Keratinocyte (primary cell): ENCODE measurements at places on chromosomes 16 and 17.

DNA sequence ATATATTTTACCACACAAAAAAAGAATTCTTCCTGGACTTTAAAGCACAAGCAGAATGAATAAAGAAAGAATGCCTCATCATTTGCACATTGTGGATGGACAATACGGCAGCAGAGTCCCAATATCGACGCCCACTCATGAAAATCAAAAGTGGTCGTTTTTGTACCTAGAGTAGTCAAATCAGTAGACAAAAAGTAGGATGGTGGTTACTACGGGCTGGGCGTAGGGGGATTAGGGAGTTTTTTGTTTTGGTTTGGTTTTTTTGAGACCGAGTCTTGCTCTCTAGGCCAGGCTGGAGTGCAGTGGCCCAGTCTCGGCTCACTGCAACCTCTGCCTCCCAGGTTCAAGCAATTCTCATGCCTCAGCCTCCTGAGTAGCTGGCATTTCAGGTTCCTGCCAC lies 8.6 kb upstream of the CENPV start:
- no peak for DNase-seq

GRCh38 chr16:87062569-87063442 lies 254.4 kb downstream of the C16orf95 start:
- DNase-seq = peak; percentile 13

DNA sequence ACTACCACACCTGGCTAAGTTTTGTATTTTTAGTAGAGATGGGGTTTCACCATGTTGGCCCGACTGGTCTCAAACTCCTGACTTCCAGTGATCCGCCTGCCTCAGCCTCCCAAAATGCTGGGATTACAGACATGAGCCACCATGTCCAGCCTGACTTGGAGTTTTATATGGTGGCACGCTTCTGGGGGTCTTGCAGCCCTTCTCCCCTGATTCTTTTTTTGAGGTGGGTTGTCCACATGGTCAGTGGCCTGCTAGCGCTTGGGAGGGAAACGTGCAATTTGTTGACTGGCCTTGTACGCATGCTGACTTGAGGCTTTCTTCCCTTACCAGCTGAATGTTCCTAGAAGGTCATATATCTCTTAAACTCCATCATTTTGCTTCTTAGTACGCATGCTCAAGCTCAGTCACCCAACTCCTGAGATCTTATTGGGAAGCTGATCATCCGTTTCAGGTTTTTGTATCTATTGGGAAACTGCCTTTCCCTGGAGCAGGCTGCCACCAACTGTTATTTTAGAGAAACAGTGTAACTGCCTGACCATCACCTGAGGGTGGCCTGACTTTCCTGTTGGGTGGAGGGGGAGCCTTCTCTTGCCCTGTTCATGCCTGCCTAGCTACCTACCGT lies 13.7 kb upstream of the LDHD start:
- DNase-seq = no peak

- peak; percentile 4 for DNase-seq
These were observed 465.9 kb upstream of the ERCC4 start for GRCh38 chr16:13453938-13454553.

- no peak for DNase-seq
These were observed 187.7 kb downstream of the LGALS9B start for GRCh38 chr17:20279631-20280030.

DNA sequence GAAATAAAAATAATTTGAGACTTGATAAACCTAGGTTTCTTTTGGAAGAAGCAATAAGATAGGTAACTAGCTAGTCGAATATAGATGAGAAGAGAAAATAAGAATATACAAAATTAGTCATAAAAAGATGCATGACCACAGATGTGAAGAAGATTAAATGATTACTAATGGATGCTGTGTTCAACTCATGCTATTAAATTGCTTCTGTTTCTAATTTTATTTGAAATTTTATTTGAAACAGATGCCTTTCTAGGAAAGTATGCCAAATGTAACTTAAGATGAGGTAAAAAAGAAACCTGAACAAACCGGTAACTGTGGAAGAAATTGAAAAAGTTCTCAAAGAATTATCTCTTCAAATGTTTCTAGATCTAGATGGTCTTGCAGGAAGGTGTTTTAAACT lies 91.6 kb downstream of the OR1D5 start:
- DNase-seq = no peak

- peak; percentile 73 for DNase-seq
These were observed 187.0 kb downstream of the CCDC182 start for GRCh38 chr17:57557834-57558681.

DNA sequence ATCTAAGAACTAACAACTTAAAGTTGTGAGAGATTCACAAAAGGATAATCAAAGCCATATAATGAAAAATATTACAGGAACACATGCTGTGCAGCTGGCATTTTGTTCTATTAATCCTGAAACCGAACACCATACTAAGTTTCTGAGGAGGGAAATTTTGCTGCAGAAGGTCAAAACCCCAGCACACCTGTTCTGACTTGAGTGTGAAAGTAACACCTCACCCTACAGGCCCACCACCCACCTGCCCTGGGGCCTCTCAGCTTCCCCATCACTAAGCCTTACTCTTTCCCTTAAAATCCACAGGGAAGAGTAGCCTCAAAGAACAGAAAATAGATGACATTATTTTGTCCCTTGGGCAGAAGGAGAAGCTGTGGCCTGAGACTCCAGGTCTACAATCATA lies 44.8 kb downstream of the STAT5A start:
- no peak for DNase-seq

DNA sequence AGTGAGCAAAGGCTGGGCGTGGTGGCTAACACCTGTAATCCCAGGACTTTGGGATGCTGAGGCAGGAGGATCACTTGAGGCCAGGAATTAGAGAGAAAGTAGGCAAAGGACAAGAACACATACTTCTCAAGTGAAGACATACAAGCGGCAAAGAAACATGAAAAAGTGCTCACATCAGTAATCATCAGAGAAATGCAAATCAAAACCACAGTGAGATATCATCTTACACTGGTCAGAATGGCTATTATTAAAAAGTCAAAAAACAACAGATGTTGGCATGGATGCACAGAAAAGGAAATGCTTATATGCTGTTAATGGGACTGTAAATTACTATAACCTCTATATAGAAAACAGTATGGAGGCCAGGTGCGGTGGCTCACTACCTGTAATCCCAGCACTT lies 12.2 kb upstream of the SLX4 start:
- no peak for DNase-seq

DNA sequence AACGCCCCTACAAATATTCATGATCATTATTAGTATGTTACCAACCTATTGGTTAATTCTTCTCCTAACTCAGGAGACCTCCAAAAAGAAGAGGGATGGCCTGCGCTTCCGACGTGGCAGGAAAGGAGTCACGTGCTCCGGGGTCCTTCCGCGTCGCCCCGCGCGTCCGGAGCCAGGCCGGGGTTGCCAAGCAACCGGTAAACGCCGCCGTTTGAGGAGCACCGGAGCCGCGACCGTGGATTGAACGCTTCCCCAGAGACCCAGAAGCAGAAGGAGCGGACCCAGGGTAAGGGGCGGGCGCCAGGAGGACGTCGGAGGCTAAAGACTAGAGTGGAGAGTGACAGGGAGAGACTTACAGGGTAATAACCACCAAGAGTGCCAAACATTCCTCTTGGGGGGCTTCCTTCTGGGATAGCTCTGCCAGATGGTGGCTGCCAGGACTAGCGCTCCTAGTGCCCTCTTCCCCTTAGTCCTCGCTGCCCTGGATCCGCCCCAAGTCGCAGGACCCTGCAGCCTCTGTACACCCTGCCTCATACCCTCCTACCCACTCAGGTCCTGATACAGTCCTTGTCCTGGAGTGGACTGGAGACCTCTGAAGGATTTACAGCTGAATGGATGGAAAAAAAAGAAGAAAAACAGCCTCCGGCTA lies at the start of gene DNAI2:
Gene DNAI2 (plus strand): TSS at position 175 of the 649 bp plus-strand sequence. CDS start 7,584 bp downstream, outside the sequence.
- no peak for DNase-seq

DNA sequence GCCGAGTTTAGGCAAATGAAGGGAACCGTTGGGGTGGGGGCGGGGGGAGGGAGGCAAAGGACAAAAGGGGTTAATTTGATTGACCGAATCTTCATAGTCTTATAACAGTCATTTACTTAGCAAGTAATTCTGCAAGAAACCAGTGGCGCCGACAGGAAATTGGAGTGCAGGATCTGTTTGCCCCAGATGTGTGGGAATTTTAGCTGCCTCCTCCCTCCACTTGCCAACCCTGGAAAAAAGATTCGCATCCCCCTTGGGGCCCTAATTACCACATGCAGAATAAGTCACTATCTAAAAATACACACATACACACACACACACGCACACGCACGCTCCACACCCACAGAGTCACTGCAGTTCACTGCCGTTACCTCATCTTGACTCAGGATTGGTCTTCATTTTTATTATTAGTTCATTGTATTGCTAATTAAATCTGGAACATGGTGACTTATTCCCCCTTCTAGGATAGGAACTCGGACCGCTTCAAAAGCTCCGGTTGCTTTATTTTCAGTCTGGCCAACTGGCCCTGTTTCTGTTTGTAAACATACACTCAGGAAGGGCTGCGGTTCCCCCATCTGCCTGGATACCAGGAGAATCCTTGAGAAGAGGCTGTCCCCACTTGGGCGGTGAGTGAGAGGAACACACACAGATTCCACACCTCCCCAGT lies 241.6 kb upstream of the SALL1 start:
- no peak for DNase-seq

DNA sequence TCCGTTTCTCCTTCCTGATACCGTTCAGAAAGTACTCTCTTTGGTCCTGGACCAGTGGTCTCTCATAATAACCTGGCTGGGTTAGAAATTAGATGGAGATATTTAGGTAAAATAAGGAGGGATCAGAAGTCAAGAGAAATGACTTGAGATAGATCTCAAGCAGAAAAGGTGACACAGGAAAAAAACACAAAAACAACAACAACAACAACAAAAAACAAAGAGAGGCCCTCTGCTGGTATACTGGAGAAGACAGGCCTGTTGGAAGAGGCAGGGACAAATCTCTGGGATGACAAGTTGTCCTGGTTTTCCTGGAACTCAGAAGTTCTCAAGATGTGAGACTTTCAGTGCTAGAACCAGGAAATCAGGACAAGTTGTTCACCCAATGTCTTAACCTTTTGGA lies 430.5 kb downstream of the SHISA9 start:
- DNase-seq = no peak

GRCh38 chr17:4074831-4075495 lies 67.9 kb downstream of the ZZEF1 start:
- DNase-seq = peak; percentile 15

DNA sequence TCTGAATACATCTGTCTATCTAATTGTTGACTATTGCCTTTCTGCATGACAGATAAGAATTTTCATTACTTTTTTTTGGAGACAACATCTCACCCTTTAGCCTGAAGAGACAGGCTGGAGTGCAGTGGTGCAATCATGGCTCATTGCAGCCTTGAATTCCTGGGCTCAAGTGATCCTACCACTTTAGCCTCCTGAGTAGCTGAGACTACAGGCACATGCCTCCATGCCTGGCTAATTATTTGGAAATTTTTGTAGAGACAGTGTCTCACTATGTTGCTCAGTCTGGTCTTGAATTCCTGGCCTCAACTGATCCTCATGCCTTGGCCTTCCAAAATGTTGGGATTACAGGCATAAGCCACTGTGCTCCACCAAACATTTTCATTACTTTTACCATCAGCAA lies 99.8 kb upstream of the ELAC2 start:
- DNase-seq = no peak

GRCh38 chr16:30051518-30051917 lies 14.0 kb upstream of the ALDOA start:
- no peak for DNase-seq

DNA sequence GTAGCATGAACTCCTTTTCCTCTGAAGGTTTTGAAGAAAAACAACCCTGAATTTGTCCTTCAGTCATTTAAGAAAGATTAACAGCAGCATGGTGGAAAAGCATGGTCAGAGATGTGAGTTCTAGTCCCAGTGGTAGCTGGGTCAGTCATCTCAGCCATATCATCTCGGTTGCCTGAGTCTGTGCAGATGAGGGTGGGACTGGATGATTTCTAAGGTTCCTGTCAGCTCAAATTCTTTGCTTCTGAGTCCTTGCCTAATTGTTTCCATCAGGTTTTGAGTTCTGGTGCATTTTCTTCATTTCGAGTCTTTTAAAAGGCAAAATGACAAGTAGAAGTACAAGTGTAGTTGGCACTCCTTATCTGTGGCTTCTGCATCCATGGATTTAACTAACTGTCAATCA lies 63.9 kb downstream of the TNRC6C start:
- no peak for DNase-seq
